Frontal cortex (tissue), 4 donors: ENCODE measurements at places on chromosomes 6 and 20. TPM values are rescaled to one million over a fixed set of nuclear protein-coding genes. Genes with fewer than 3 reads are reported as not detected.

GRCh38 chr6:145075425-145075824 lies 659.9 kb downstream of the EPM2A start:
- no peak for DNase-seq

- no peak for DNase-seq
Measured at GRCh38 chr20:55194947-55195346, 719.6 kb downstream of the DOK5 start.

- DNase-seq = no peak
Measured at GRCh38 chr6:134169871-134170486, 117.6 kb upstream of the SLC2A12 start.

GRCh38 chr6:150992703-150993102 lies 127.2 kb downstream of the MTHFD1L start:
- no peak for DNase-seq

DNA sequence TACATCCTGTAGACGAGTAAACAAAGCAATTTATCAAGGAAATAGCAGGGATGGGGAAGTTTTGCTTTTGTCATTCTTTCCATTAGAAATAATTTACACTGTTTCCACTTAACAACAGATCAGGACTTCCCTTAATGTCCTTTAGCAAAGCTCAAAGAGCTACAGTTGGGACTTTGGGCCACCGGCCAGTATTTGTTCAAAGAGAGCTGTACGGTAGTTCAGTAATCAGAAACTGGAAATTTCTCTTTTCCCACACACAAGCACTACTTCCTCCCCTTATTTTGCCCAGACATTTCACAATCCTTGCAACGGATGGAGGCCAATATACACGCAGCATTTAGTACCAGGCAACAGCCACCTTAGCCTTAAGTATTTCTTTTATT lies 12.1 kb upstream of the HINT3 start:
- no peak for DNase-seq

Gene OOEP
- total RNA-seq = not detected

DNA sequence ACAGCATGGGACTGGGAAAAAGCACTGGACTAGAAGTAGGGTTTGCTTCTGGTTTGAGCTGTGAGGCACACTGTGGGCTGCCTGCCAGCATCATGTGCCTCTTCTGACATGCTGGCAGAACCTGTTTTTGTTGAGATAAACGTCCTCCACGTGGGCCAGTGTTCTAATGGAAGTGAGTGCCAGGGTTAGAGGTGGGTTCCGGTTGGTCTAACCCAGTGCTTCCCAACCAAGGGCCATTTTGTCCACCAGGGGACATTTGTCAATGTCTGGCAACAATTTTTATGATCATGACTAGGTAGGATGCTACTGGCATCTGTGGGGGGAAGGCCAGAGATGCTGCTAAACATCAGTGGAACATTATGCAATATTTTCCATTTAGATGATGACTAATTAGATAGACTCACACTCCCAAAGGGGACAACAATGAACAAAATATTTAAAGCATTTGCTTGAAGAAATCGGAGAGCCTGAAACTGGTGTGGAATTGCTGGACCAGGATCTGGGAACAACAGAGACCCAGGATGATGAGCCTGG lies 7.8 kb upstream of the APMAP start:
- DNase-seq = no peak
